ENCODE measurements at places on chromosomes 12 and 14.

DNA sequence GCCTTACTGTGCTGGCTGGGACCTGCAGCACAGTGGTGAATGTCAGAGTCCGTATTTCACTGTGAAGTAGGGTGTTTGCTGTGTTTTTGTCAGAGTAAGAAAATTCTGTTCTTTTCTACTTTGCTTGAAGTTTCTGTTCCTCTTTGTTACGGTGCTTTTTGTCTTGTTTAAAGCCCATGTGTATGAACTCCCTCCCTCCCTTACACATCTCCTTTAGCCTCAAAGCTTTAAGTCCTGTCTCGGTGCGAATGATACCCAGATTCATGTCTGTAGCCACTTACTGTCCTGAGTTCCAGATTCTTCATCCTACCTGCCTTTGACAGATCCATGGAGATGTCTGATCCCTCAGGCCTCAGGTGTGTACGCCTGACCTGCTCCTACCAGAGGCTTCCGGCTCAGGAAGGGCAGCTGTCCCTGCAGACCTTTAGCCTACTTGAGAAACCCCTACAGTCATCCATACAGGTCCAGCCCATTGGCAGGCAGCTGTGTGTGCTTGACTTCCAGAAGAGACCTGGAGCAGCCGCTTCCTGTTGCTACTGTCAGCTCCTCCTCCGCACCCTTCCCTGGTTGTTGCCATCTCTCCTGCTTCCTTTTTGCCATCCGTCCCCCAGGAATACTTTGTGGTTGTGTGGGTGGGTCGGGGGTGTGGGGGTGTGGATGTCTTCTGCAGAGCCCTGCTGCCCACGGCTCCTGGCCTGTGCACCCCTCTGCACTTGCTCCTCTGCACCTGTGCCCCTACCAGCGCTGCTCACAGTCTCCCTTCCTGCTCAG, 72.9 kb downstream of the DDX51 start:
- no peak for DNase-seq

DNA sequence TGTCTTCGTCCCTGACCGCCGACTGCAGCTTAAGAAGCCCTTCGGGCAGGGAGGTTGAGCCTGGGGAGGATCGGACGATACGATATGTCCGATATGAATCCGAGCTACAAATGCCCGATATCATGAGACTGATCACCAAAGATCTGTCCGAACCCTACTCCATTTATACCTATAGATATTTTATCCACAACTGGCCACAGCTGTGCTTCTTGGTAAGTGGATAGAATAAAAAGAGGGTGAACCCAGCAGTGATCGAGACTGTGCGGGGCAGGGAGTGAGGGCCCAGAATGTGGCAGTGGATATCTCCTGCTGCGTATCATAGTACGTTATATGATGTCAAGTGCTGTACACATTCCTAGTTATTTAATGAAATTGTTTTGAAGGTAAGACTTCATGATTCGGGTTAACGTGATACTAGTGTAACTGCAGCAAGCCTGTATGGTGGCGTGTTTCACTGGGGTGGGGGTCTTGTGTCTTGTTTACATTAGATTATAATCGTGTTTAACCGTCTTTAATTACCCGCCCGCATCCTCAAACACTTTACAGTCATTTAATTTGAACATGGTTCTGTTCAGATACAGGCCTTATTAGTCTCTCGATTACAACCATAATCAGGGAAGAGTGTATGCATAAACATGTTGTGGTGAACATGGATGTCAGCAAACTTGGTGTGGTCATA, 1.3 kb downstream of the NAA30 start:
- DNase-seq, result no peak

- DNase-seq, result no peak
Observed at GRCh38 chr12:11832093-11832492, 182.6 kb downstream of the ETV6 start.

GRCh38 chr12:62834971-62835547, 99.9 kb downstream of the PPM1H start:
- DNase-seq, result peak; percentile 13

- peak; percentile 46 for DNase-seq
Observed at GRCh38 chr12:981176-981828, 9.7 kb upstream of the ERC1 start.

DNA sequence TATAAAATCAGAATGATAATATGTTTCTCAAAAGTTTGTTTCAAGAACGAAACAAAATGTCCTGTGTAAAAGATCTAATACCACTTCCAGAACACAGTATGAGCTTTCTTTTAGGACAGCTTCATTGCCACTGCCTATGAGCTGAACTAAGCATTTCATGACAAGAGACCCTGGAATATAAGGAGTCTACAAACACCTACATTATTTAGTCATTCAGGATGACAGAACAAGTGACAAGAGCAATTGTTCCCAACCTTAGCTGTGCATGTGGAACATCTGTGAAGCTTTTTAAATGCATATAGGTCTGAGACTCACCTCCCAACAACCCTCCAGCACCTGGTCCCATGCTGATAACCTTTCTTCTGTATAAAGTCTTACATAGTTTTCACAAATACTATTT, 103.1 kb upstream of the GARIN6 start:
- no peak for DNase-seq

DNA sequence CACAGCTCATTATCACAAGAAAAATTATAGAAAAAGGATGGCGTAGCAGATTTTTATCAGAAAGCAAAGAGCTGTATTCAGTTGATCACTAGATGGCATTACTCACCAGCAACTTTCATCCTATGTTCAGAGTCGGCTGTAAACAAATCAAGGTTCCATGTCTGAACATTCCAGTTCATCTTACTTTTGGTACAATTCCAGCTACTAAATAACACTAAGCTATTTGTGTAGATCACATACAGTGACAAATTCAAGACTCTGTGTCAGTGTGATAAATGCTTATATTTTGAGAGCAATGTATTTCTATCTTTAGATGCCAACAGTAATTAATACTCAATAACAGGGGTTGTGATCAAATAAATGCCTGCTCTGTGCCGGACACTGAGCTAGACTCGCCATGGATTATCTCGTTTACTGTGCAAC, 30.1 kb downstream of the NRDE2 start:
- DNase-seq, result peak; percentile 81

- DNase-seq, result no peak
Observed at GRCh38 chr12:78938341-78939084, 73.9 kb downstream of the SYT1 start.

GRCh38 chr14:75430526-75430925, 2.7 kb downstream of the JDP2 start:
- peak; percentile 61 for DNase-seq

GRCh38 chr14:86038387-86039042, 508.6 kb downstream of the FLRT2 start:
- DNase-seq, result peak; percentile 76

DNA sequence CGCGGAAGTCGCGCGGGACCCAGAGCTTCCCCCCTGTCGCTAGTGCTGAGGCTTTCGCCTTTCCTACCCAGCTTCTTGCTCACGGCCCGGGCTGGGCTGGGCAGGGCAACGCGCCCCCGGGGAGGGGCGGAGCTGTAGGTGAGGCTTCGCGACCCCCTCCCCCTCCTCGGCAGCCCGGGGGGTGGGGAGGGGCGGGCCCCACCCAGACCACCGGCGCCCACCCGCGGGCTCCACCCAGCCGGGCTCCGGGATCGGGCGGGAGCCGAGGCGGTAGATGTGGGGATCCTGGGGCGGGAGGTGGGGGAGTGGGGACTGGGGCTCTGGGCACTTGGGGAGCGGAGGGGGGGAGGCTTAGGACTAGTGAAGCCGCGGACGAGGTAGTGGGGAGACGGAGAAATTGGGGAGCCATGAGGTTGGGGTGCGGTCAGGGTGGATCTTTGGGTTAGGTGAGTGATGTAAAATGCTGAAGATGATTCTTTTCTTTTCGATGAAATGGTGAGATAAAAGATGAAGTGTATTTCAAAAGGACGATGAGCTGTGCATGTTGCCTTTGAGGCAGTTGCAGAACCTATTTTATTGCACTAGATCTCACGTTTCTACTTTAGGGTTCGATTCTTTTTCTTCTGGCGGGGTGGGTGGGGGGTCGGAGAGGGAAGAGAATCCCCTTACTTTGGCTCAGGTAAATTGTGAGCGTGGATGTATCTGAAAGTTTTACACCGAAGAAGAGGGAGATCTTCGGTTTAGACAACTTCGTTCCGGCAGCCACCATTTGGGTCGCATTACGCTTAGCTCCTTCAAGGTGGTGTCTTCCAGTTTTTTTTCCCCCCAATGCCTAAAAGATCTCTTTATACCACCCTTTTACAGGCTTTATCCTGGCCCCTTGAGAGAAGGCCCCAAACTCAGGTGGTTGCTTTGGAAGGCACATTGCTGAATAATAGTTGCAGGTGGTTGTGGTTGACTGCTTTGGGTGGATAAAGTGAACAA, 619 bp downstream of the ERC1 start:
- DNase-seq, result peak; percentile 36

GRCh38 chr12:107565551-107565950, 120.0 kb upstream of the PWP1 start:
- DNase-seq, result no peak

DNA sequence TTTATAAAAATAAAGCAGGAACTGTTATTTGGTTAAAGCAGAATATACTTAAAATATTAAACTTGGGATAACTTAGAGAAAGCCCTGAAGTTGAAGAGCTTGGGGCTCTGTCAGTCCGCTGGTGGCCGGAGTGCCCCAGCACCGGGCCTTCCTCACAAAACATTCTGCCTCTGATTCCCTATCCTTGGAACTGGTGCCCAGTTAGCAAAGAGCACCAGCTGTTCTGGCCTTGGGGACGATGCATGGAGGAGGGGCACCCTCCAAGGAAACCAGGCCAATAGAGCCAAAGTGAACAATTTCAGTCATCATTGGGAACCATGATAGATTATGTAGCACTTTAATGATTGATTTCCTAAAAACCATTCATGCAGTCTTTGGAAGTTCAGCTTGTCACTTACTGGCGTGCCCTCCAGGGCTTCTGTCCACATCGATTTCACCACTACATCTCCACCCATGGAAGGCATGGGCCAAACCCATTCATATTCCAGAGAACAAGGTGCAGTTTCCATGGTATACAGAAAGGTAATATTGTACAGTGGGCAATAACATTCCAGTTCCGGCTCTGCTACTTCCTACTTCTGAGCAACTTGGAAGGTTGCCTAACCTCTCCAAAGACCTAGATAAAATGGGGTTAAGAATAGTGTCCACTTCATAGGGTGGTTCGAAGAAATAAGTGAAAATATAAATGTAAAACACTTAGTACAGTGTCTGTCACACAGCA, 145.9 kb downstream of the ETV6 start:
- no peak for DNase-seq

GRCh38 chr12:8482571-8483061, 26.9 kb downstream of the CLEC6A start:
- no peak for DNase-seq

GRCh38 chr14:93132472-93133065, 16.8 kb upstream of the ITPK1 start:
- DNase-seq, result peak; percentile 51

DNA sequence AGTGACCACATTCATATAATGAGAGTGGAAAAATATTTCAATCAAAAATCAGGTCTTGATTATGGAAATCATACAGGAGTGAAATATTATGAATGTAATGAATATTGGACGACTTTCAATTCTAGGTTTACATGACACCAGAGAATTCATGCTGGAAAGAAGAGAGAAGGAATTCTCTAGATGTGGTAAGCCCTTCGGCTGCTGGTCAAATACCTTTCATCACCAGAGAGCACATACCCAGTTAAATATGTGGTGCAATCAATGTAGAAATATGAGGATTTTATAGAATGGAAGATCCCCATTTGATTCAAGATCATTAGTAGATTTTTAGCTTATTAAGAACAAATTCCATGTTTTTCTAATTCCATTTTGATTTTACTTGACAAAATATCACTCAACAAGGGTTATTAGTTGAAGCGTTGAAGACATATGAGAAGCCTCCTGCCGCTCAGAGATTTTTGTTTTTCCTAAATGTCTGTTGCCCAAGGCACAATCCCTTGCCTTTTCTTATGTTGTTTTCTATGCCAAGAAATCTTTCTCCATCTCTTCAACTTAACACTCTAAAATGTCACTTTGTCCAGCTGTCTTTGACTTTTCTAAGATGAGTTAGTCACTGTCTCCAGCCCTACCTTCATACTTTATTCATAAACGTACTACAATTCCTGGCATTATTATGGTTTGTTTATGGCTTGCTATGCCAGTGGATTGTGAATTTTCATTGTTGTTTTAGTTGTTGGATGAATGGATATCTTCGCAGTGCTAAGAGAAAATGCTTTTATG, 72.8 kb upstream of the ZDHHC17 start:
- DNase-seq, result peak; percentile 33

GRCh38 chr14:100155756-100156616, 3.5 kb downstream of the DEGS2 start:
- DNase-seq, result no peak

DNA sequence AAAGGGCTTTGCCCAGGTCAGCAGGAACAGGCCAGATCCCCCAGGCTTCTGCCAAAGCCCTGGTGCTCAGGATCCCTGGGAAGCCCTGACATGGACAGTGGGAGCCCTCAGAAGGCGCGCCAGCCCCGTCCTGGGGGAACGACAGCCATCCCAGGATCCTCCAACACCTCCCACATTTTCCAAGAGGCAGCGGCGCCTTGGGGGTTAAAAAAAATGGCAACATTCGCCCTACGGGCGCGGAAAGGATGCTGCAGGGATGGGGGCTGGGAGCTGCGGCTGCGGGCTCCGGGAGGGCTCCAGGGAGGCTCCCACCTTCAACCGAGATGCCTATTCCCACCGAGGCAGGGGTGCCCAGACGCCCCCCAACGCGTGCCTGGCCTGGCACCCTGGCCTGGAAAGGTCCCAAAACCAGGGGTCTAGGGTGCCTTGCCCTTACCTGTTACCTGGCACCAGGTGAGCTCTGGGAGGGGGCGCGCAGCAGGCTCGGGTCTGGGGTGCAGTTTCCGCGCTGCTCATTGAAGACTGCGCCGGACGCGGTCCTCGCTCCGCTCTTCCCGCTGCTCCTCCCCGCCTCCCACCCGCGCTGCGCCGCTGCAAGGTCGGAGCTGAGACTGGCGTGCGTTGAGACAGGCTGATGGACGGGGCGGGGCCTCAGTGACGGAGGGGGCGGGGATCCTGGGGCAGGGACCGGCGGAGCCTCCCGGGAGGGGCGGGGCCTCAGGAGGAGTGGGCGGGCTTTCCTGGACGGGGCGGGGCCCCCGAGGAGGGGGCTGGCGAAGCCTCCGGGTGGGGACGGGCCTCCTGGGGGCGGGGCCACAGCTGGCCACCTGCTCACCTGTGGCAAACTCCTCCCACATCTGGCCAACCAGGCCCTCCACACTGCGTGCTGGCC, at the start of gene ABCB9:
Gene ABCB9 (minus strand): TSS at position 613 of the 892 bp plus-strand sequence. CDS start 6,228 bp downstream, outside the sequence.
- peak; percentile 92 for DNase-seq

DNA sequence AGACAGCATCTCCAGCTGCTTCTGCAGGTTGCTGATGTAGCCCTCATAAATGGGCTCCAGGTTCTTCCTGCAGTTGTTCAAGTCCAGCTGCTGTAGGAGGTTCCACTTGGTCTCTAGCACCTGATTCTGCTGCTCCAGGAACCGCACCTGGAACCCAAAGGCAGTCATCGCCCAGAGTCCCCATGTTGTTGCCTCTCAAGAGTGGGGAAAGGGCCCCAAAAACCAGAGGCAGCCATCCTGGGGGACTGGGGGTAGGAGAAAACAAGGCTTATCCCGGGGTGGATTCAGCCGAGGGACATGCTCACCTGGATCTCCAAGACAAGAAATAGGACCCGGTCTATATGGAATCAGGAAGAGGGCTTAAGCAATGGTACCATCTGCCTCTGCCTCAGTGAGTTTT, 2.3 kb downstream of the KRT72 start:
- no peak for DNase-seq
